Foreskin keratinocyte (primary cell): ENCODE measurements at places on chromosomes 12 and 14.

DNA sequence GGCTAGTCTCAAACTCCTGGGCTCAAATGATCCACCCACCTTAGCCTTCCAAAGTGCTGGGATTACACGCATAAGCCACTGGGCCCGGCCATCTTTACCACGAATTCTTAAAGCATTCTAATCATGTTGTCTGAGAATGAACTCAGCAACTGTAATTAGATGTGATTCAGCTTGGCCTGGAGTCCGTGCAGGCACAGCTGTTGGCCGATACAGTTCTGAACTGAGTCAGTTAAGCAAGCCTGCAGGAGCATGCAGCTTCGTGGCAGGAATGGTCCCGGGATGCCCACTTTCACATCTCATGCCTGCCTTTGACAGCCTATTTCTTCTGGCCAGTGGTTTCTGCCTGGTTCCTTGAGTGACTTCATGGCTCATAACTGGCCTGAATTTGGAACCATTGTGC, 194.1 kb downstream of the ANO6 start:
- peak; percentile 82 for DNase-seq

DNA sequence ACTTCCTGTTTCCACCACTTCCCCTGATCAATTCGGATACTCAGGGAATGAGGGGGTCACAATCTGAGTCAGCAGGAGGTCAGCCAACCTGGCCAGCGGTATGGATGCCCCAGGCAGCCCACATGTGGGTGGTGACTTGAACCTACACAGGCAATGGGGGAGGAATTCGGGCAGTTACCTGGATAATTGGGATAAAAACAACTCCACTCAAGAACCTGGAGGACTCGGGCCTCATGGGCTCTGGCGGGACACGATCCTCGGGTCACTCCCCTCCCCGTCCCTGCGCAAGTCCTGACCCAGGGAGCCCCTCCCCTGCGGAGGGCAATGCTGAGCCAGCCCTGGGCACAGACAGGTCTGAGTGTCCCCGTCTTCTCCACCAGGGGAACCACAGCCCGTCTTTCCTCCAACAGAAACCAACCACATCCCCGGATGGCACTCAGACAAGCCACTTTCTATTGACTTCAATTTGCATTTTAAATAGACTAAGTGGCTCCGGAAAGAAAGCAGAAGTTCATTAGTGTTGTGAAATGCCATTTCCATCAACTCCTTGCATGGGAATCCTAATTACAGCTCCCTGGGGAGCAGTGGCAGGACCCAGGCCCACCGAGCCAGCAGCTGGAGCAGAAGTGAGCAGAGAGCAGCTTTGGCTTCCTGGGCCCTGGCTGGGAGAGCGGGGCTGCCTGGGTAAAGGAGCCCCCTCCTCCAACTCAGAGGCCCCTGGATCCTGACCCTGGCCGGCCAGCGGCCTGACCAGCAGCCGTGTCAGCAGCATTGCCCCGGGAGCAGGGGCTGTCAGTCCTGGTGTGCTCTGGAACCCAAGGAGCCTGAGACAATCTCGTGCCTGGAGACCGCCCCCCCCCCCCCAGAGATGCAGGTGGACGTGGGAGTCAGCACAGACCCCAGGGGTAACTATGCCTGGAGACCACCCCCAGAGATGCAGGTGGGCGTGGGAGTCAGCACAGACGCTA, 374.1 kb downstream of the ADGRD1 start:
- no peak for DNase-seq

GRCh38 chr12:46556819-46557524, 184.4 kb upstream of the SLC38A2 start:
- DNase-seq = peak; percentile 97

DNA sequence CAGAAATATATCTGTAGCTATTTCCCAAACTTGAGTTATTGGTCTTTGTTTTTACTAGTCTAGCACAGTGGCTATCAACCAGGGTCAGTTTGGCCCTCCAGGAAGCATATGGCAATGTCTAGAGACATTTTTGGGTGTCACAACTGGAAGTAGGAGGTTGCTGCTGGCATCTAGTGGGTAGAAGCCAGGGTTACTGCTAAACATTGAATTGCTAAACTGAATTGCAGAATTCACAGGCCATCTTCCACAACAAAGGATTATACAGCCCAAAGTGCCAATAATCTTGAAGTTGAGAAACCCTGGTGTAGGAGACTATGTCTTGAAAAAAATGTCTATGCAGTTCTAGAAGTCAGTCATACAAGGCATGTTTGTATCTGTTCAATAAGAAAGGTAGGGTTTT, 27.7 kb downstream of the ARHGAP5 start:
- DNase-seq = no peak

- no peak for DNase-seq
These were observed 1.2 kb upstream of the NEK9 start for GRCh38 chr14:75127903-75128595.

- no peak for DNase-seq
These were observed 24.7 kb upstream of the CSRNP2 start for GRCh38 chr12:51108136-51108535.
